ENCODE measurements at places on chromosomes 4 and X. TPM values are rescaled to one million over a fixed set of nuclear protein-coding genes. Genes with fewer than 3 reads are reported as not detected.

Gene COX7B2
- not detected for total RNA-seq

Gene BCAP31
- 71.6 TPM for total RNA-seq

Gene POLN
- 3.0 TPM for total RNA-seq

- DNase-seq = no peak
Observed at GRCh38 chr4:61293707-61294400, 93.7 kb downstream of the ADGRL3 start.

DNA sequence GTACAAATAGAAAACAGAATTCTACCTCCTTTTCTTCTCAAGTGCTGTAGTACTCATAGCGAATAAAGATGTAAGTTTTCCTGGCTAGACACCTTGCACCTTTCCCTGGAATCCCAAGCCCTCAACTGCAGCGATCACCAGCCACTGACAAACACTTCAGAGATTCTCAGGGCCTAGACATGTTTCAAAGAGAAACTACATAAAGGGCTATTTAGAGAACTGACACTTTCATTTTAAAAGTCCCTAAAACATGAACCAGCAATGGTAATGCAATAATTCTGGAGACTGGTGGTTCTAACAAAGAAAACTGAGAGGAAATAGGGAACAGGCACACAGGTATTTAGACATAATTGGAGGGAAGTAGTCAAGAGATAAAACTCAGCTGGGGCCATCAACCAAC lies 35.7 kb downstream of the FANCB start:
- DNase-seq = no peak

DNA sequence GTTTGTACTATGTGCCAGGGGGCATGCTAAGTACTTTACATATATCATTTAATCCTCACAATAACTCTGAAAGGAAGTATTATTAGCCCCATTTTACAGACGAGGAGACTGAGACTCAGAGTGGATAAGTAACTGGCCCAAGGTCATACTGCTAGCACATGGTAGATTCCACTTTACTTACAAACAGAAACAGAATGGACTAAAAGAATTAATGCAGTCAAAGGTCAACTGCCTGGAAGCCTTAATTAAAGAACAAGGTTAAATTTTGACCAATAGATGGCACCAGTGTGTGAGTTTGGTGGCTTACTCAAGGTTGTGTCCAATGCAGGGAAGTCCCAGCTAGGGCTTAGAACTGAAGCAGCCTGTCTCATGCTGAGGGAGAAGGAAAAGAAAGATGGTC lies 4.7 kb downstream of the RIPPLY1 start:
- no peak for DNase-seq

DNA sequence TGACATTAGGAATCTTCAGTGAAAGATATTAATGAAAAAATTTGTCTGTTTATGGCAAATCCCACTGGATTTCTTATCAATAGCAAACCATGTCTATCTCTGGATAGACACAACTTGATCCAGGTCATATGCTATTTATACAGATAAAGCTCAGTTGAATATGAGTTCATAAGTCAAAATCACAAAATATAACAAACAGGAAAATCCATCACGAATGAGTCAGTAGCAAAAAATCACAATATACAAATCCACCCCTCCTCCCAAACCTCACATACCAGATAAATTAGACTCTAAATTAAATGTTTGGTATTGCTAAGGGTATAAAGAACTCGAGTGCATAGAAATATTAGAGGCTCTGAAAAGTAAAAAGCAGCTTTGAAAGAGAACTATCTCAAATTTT lies 420.5 kb downstream of the TLL1 start:
- DNase-seq = no peak

- DNase-seq = no peak
Observed at GRCh38 chrX:55109306-55109705, 20.5 kb downstream of the PAGE2 start.

- no peak for DNase-seq
Observed at GRCh38 chr4:28082686-28083390, 1222.2 kb downstream of the STIM2 start.

All from psoas muscle (tissue), 8 donors.